ENCODE measurements at places on chromosomes 16 and 17. TPM values are rescaled to one million over a fixed set of nuclear protein-coding genes. Genes with fewer than 3 reads are reported as not detected.

- peaks cover 36% of the 10 kb centered on the region for H3K36me3 ChIP-seq
- H3K27ac ChIP-seq: no peak overlapping the region
- DNase-seq: no peak
- H3K4me1 ChIP-seq: peaks cover 18% of the 10 kb centered on the region
- H3K4me3 ChIP-seq: no peak overlapping the region
Observed at GRCh38 chr17:31856750-31857149, 2.3 kb downstream of the COPRS start.

DNA sequence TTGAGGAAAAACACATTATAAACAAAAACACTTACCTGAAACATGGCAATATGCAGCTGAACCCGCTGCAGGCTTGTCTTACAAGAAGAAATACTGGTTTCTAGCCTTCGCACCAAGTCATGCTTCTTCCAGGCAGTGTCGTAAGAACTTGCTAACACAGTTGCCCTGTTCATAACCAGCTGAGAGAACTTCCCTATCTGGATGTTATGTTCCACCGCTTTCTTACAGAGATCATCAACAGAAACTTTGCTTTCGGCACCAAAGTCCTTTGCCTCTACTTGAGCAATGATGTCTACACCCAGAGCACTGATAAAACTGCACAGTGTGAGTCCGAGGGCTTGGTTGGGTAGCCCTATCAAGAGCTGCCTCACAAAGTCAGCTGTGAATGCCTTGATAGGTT, 27.9 kb upstream of the ARL6IP1 start:
- H3K4me1 ChIP-seq: no peaks in the 10 kb centered on the region
- H3K4me3 ChIP-seq: no peak overlapping the region
- no peak overlapping the region for H3K27ac ChIP-seq
- H3K36me3 ChIP-seq: peaks cover 65% of the 10 kb centered on the region

DNA sequence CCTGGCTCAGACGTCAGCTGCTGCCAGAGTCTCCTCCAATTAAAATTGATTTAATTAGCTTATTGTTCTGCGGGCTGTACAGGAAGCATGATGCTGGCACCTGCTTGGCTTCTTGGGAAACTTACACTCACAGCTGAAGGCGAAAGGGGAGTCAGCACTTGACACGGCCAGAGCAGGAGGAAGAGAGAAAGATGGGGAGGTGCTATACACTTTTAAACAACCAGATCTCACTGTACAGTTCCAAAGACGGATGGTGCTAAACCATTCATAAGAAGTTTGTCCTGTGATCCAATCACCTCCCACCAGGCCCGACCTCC, 1.4 kb upstream of the PRDM7 start:
- no peaks in the 10 kb centered on the region for H3K36me3 ChIP-seq
- peaks cover 11% of the 10 kb centered on the region for H3K4me1 ChIP-seq
- no peak for DNase-seq
- no peak overlapping the region for H3K4me3 ChIP-seq

DNA sequence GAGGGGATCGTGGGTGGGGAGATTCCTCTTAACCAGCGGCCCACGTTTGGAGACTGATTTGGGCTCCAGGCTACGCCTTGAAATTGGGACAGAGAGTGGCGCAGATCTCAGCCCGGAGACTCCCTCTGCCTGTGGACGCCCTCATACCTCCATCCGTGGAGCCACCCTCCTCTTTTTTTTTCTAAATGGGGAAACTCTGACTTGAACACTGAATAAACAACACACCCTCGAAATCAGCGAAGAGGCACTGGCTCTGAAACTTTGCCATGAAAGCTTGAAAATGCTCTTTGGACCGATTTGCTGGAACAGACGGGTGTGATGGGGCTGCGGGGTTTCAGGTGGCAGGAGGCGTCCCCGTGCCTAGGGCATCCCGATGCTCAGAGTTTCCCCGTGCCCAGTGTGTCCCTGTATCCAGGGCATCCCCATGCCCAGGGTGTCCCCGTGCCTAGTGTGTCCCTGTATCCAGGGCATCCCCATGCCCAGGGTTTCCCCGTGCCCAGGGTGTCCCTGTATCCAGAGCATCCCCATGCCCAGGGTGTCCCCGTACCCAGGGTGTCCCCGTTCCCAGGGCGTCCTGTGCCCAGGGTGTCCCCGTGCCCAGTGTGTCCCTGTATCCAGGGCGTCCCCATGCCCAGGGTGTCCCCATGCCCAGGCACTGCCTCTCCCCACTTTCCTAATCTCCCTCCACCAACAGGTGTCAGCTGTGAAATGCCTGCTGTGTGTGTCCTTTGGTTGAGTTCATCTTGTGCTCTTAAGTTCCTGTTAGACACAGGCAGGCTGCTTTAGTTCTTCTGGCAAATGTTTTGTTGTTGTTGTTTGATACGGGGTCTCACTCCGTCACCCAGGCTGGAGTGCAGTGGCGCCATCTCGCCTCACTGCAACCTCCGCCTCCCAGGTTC, 187.0 kb downstream of the SEC14L1 start:
- no peak overlapping the region for H3K27ac ChIP-seq
- no peak for DNase-seq
- peaks cover 66% of the 10 kb centered on the region for H3K4me1 ChIP-seq
- peaks cover 21% of the 10 kb centered on the region for H3K36me3 ChIP-seq

- H3K36me3 ChIP-seq: no peaks in the 10 kb centered on the region
- H3K27me3 ChIP-seq: no peaks in the 10 kb centered on the region
- H3K27ac ChIP-seq: no peak overlapping the region
- H3K4me3 ChIP-seq: no peak overlapping the region
- no peaks in the 10 kb centered on the region for H3K4me1 ChIP-seq
Observed at GRCh38 chr17:70238228-70238627, 68.9 kb downstream of the KCNJ2 start.

- no peak overlapping the region for H3K27ac ChIP-seq
- H3K4me3 ChIP-seq: no peak overlapping the region
- peaks cover 11% of the 10 kb centered on the region for H3K4me1 ChIP-seq
- H3K36me3 ChIP-seq: no peaks in the 10 kb centered on the region
- peaks cover 13% of the 10 kb centered on the region for H3K27me3 ChIP-seq
- no peak for DNase-seq
Observed at GRCh38 chr17:45867171-45867570, 22.5 kb downstream of the SPPL2C start.

- peaks cover 64% of the 10 kb centered on the region for H3K36me3 ChIP-seq
- H3K4me1 ChIP-seq: peaks cover 38% of the 10 kb centered on the region
- H3K27ac ChIP-seq: no peak overlapping the region
- H3K27me3 ChIP-seq: no peaks in the 10 kb centered on the region
Observed at GRCh38 chr16:29668267-29668666, 5.2 kb downstream of the SPN start.

GRCh38 chr16:73778887-73779286, 517.7 kb upstream of the PSMD7 start:
- DNase-seq: no peak
- H3K27ac ChIP-seq: no peak overlapping the region
- no peaks in the 10 kb centered on the region for H3K36me3 ChIP-seq
- H3K27me3 ChIP-seq: no peaks in the 10 kb centered on the region
- H3K4me1 ChIP-seq: no peaks in the 10 kb centered on the region

NDUFAF8 gene
- total RNA-seq: 87.1 TPM

- peak overlapping the region; percentile 70 for H3K27ac ChIP-seq
- peak; percentile 35 for DNase-seq
- peaks cover 11% of the 10 kb centered on the region for H3K36me3 ChIP-seq
- H3K27me3 ChIP-seq: no peaks in the 10 kb centered on the region
- peak overlapping the region; percentile 78 for H3K4me3 ChIP-seq
- peaks cover 35% of the 10 kb centered on the region for H3K4me1 ChIP-seq
Observed at GRCh38 chr16:53053967-53054669, 673 bp upstream of the CHD9 start.

DNA sequence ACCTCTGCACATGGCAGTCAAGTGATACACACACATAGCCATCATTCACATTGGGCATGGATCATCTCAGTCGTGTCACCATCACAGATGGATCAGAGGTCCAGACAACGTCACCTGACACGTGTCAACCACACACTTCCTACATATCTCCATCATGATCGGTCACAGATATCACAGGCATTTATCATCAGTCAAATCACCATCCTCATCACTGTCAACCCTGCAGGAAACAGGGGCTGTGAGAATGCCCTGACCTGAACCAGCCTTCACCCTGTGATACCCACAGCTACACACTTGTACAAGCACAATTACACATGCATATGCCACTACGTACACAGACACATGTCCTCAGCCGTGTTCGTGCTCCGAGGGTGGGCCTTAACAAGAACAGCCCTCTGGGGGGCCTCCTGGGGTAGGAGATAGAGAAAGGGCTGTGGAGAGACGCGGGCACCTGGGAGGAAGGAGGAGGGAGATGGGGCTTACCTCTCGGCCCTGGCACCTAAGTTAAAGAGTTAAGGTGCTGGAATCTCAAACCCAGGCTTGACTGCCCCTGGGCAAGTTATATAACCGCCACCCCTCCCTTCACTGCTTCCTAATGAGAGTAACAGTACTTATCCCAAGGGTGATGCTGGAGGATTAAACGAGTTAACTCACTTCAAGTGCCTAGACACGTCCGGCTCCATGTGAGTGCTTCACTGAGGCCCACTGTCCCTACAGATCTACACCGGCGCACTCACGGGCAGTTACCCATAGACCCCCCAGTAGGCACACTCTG, 1.1 kb downstream of the SLC12A4 start:
- DNase-seq: no peak
- H3K36me3 ChIP-seq: peaks cover 29% of the 10 kb centered on the region
- no peaks in the 10 kb centered on the region for H3K27me3 ChIP-seq
- peak overlapping the region; percentile 94 for H3K27ac ChIP-seq
- H3K4me1 ChIP-seq: peaks cover 49% of the 10 kb centered on the region
- peak overlapping the region; percentile 84 for H3K4me3 ChIP-seq

All from K562 (cell line).